Cardiac muscle cell (in vitro differentiated cells and primary cell): ENCODE measurements at places on chromosomes 12 and 14.

- no peak for DNase-seq
Measured at GRCh38 chr12:113474635-113475436, 3.2 kb upstream of the LHX5 start.

DNA sequence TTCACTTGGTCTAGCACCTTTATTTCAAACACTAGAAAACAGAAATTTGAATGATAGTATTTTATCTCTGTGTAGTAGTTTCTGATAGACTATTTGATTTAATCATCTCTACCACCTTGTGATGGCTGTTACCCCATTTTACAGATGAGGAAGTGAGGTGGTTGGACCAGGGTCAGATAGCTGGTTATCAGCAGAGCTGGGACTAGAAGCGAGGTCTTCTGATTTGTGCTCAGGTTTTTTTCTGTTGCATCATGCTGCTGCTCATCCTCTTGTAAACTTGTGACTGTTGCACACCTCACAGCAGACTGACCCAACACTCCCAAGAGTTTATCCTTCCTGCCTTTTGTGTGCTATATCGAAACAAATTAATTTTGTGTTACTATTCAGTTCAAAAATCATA is 10.1 kb upstream of the MANSC4 start:
- DNase-seq, result no peak

- DNase-seq, result no peak
Measured at GRCh38 chr12:109288571-109288970, 20.5 kb downstream of the FOXN4 start.

GRCh38 chr12:49868952-49869815 is 26.3 kb upstream of the BCDIN3D start:
- DNase-seq, result peak; percentile 100
